Stimulated activated CD8-positive, alpha-beta memory T cell treated with anti-CD3 and anti-CD28 coated beads, Interleukin-12 subunit alpha, Interleukin-12 subunit beta, amount 100 ng/mL, for 1 hour (primary cell): ENCODE measurements at places on chromosomes 7 and 10.
A peak's percentile ranks its signal among the peaks of the same experiment; 100 is the strongest.

- DNase-seq = no peak
These were observed 9.7 kb downstream of the IFIT3 start for GRCh38 chr10:89337484-89337883.

DNA sequence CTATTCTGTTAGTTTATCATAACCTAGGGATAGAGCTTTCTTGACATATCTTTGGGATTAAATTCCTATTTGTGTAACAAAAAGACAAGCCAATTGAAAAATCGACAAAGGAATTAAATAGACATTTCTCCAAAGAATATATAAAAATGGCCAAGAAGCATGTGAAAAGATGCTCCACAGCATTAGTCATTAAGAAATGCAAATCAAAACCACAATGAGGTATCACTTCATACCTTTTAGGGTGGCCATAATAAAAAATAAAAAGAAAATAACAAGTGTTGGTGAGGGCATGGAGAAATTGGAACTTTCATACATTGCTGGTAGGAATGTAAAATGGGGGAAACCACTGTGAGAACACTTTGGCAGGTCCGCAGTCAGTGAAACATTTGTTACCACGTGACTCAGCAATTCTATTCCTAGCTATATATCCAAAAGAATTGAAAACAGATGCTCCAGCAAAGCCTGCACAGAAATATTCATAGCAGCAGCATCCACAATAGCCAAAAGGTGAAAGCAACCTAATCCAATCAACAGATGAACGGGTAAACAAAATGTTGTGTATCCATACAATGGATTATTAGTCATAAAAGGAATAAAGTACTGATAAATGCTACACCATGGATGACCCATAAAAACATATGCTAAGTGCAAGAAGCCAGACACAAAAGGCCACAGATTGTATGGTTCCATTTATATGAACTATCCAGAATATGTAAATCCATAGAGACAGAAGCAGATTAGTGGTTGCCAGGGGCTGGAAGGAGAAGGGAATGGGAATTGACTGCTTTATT is 20.5 kb downstream of the SPAG6 start:
- DNase-seq = no peak

GRCh38 chr7:48085433-48085791 is 3.7 kb upstream of the UPP1 start:
- no peak for DNase-seq

DNA sequence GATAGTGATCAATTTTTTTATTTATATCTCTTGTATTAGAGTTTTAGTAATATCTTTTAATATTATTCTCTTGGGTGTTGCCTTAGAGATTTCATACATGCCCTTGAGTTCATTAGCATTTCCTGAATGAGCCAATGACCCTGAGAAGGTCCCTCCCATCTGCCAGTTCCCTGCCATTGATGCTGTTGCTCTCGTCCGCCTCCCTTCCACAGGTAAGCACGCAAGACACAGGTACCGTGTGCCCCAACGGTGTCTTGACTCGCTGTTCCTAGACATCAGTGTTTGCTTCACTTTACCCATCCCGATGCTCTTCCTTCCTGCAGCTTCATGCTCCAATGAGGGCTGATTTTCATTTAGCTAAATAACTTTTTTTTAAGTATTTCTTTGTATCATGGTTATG is 19.7 kb upstream of the PWWP2B start:
- no peak for DNase-seq

- DNase-seq = no peak
These were observed 192.0 kb downstream of the OTUD1 start for GRCh38 chr10:23630885-23631284.

DNA sequence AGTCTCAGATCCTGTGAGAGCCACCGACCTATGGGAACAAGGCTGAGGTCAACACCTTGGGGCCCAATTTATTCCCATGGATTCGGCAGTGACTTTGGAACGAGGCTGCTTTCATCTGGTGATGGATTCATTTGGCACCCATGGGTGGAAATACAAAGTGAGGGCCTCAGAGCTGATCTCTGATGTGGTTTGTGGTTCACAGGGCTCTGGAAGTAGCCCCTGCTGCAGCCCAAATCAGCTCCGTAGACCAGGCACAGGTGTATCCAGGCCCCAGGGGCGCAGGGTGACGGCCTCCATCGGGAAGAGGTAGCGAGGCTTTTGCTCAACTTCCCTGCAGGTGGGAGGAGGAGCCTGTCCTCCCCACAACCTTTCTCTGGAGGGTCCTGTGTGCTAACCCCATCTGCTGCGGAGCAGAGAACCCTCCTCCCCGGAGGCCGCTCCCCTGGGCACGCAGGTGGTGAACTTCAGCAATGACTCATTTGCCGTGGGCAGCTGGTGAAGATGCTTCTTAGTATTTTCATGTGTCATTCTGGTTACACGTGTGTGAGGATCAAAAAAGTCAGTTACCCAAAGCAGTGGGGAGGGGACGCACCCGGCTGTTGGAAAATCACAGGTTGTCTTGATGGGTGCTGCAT is 7.5 kb upstream of the JAKMIP3 start:
- no peak for DNase-seq

GRCh38 chr10:121411004-121411403 is 187.2 kb downstream of the FGFR2 start:
- DNase-seq = no peak

DNA sequence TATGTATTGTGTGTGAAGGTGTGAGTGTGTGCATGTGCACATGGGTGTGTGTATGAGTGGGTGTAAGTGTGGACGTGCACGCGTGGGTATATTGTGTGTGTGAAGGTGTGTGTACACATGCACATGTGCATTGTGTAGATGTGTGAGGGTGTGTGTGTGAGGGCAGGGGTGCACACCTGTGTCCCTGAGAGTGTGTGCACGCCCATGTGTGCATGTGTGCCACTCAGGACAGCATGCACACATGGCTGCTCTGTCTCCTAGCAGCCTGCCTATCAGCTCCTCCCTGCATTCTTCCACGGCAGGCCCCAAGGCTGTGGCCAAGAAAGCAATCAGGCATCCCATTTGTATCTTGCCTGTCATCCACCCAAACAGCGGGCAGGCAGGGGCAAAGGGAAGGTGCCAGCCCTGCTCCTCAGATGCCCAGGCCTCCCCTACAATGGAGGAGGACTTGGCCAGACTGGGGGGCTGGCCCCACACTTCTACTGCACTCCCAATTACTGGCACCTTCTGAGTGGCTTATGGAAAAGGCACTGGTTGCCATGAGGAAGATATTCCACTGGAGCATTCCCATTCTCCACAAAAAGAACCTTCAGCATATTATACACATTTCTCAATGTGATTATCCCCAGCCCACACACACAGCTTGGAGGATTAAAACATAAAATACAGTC is 380.4 kb upstream of the ZMIZ1 start:
- DNase-seq = no peak

DNA sequence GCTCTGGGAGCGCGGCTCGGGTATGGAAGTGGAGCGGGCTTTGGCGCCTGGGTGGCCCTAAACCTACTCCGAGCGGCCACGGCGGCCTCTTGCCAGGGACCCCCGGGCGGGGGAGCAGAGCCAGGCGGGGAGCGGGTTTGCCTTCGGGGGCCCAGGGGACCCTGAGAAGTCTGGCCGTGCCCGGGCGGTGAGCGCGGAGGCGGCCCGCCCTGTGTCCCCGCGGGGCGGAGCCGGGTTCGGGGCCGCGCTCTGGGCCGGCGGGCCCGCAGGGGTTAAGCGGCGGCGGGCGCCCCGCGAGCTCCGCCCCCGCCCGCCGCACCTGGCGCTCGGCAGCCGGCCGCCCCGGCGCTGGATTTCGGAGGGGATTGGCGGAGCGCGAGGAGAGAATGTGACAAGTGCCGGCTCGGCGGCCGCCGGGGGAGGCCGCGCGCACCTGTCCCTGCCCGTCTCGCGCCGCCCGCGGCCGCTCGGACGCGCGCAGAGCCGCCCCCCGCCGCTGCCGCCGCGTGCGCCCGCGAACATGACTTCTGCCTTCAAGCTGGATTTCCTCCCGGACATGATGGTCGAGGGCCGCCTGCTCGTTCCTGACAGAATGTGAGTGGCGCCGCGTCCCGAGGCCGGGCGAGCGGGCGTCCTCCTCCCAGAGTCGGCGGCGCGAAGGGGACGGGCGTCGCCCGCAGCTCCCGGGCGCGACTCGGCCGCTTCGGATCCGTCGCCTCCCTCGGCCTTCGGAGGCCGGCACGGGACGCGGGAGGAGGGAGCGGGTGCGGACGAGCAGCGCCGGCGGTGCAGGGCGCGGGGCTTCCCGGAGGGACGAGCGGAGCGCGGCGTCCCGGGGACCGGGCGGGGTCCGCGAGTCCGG is at the start of gene CELF2:
Gene CELF2 (plus strand): TSS at position 303 of the 862 bp plus-strand sequence. CDS start 218 bp downstream, at position 521.
- peak; percentile 12 for DNase-seq

DNA sequence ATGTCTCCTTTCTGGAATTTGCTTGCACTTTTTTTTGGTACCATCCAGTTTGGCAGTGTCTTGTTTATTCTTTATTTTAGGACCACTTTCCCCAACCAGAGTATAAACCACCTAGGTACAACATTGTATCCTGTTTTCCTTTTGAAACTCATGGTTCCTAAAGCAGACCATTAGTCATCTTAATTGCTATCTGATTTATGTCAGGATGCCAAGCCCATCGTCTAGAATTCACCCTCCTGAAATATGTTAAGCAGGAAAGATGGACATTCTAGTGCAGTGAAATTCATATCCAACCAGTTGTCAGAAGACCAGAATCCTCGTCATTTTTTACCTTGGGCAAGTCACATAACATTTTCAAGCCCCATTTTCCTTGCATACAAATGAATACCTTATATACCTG is 223.6 kb upstream of the KMT2E start:
- no peak for DNase-seq

GRCh38 chr7:8418629-8419245 is 14.7 kb upstream of the NXPH1 start:
- peak; percentile 27 for DNase-seq

DNA sequence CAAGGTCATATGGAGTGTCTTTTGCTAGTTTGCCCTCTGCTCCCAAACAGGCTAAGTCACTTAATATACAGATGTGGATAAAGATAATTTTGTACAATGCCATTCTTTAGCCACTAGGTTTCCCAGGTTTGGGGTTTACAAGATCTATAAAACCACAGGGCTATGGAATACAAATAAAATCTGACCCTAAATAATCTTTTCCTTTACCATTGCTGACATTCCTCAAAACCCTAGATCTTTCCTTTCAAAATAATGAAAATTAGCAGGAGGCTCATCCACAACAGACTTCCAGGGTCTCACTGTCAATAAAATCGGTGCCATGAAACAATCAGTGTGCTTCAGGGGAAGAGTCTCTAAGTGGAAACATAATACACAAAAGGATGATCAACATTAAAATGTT is 148.4 kb downstream of the CPEB3 start:
- DNase-seq = no peak

- DNase-seq = no peak
These were observed 443.9 kb downstream of the TCERG1L start for GRCh38 chr10:130867446-130868194.

- DNase-seq = no peak
These were observed 1160.3 kb downstream of the CNTNAP2 start for GRCh38 chr7:147276783-147277370.

DNA sequence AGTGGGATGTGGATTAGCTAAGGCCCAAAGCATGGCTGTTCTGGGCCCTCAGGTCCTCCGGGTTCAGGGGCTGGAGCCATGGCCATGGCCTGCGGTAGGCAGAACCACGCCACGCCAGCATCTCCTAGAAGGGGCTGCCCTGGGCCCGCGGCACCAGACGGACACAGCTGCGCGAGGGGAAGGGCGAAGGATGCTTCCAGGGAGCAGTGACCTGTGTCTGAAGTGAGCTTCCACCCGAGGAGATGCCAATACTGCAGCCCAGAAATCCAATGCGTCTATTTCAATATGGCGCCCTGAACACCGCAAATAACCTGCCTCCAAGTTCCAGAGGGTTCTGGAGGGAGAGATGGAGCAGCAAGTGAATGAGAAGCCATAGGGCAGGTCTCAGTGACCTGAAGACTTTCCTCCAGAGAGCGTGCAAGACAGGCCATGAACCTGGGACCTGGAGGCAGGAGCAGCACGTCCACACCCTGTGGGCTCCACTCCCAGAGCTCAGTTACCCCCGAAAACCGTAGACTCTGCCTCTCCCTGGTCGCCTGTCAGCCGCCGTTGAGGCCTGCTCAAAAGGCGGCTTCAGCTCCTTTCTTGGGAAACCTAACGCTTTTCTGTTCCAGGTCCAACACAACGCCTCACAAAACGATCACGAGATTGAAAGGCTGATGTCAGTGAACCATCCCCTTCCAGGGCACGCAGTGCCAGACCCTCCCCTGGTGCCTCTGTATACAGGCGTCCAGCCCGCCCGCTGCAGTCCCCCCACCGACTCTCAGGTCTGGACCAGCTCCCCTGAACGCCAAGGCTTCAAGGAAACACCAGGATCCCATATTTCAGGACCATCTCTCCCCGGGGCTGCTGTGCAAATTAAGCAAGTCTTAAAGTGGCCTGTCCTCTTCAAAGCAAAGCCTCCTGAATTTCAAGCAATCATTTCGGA is 37.4 kb downstream of the AMZ1 start:
- DNase-seq = no peak

DNA sequence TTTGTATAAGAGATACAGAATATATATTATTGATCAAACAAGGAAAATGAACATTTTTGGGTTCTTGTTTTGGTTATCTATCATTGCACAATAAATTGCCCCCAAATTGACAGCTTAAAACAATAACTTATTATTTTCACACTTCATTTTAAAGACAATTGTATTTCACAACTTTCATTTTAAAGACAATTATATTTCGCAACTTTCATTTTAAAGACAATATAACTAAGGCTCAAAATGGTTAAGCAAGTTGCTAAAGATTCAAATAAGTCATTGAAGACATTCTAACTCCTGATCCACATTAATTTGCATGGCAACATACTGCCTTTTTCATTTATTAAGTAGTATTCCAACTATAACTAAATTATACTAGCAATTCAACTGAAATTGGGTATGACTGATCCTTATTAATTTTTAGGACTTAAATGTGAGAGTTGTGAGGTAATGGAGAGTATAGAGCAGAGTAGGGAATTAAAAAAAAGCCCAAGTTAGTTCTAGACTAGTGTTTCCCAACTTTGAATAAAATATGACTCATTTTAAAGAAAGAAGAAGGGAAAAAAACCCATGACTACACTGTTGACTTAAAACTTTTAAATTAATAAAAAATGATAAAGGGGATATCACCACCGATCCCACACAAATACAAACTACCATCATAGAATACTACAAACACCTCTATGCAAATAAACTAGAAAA is 9.9 kb upstream of the STEAP2 start:
- DNase-seq = no peak

DNA sequence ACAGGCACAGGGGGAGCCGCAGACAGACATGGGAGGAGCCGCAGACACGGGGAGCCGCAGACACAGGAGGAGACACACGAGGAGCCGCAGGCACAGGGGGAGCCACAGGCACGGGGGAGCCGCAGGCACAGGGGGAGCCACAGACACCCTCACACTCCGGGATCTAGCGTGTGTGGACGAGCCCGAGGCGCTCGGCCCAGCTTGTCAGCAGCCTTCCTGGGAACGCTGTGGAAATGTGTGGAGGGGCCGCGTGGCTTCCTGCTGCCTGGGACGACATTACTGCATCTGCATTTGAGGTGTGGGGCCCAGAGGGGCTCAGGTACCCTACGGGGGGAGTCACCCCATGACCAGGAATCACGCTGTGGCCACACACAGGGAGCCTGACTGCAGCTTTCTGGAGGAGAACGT is 313.2 kb downstream of the PTPRN2 start:
- DNase-seq = no peak
